Coronary artery (tissue), 2 donors: ENCODE measurements at places on chromosomes 2 and 18.

DNA sequence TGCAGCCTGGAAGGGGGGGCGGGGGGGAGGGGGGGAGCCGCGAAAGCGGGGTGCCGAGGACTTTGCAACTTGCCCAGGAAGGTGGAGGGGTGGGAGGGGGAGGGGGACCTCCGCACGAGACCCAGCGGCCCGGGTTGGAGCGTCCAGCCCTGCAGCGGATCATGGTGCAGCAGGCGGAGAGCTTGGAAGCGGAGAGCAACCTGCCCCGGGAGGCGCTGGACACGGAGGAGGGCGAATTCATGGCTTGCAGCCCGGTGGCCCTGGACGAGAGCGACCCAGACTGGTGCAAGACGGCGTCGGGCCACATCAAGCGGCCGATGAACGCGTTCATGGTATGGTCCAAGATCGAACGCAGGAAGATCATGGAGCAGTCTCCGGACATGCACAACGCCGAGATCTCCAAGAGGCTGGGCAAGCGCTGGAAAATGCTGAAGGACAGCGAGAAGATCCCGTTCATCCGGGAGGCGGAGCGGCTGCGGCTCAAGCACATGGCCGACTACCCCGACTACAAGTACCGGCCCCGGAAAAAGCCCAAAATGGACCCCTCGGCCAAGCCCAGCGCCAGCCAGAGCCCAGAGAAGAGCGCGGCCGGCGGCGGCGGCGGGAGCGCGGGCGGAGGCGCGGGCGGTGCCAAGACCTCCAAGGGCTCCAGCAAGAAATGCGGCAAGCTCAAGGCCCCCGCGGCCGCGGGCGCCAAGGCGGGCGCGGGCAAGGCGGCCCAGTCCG, 540 bp downstream of the SOX11 start:
- no peak for DNase-seq

DNA sequence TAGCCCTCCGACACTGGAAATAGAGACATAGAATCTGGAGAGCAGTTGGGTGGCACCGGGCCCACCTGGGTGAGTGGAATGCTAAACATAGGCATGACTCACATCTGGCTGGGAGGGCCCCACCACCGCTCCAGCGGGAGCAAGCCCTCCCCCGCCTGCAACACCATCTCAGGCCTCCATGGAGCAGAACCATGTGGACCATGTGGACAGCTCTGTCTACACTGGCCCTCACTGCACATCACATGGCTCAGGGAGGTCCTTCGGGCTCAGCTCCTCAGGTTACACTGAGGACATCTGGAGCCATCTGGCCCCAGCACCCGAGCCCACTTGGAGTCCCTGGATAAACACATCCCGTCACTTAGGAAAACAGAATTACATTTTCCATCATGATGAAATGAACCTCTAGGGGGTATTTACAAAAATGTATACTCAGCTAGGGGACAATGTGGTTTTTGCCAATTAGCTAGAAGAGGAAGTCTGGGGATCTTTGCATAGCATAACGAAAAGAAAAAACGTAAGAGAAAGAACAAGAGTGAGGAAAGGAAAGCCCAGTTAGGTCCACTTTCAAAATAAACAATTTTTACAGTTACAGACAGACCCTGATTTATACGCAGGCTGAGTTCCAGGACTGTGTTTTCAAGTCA, 30.7 kb upstream of the MLPH start:
- DNase-seq = peak; percentile 88

GRCh38 chr2:164763431-164763830, 78.2 kb downstream of the COBLL1 start:
- no peak for DNase-seq

- no peak for DNase-seq
Measured at GRCh38 chr2:43717322-43717721, 41.1 kb upstream of the C1GALT1C1L start.

- no peak for DNase-seq
Measured at GRCh38 chr2:214005337-214005736, 405.5 kb upstream of the VWC2L start.

- no peak for DNase-seq
Measured at GRCh38 chr2:227450311-227450841, 21.6 kb upstream of the AGFG1 start.

- DNase-seq = no peak
Measured at GRCh38 chr2:109218087-109218791, 89.2 kb downstream of the SH3RF3 start.

DNA sequence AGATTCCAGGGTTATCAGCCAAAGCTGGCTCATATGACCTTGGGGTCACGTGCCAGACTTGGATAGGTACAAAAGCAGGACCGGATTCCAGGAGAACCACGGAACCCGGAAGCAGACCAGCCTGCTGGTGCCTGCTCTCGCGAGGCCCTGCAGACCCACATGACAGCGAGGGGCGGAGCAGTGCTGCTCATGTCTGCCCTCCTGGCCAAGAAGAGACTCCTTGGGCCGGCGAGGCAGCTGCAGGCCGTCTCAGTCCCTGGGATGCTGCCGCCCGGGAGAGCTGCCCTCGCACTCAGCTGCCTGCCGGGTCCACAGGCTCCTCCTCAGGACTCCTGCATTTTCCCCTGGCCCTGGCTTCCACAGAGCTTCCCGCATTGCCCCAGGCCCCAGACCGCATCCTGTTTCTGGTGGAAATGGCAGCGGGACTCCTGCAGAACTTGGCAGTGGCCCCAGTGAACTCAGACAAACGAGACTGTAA, 739.5 kb downstream of the SOCS6 start:
- no peak for DNase-seq

DNA sequence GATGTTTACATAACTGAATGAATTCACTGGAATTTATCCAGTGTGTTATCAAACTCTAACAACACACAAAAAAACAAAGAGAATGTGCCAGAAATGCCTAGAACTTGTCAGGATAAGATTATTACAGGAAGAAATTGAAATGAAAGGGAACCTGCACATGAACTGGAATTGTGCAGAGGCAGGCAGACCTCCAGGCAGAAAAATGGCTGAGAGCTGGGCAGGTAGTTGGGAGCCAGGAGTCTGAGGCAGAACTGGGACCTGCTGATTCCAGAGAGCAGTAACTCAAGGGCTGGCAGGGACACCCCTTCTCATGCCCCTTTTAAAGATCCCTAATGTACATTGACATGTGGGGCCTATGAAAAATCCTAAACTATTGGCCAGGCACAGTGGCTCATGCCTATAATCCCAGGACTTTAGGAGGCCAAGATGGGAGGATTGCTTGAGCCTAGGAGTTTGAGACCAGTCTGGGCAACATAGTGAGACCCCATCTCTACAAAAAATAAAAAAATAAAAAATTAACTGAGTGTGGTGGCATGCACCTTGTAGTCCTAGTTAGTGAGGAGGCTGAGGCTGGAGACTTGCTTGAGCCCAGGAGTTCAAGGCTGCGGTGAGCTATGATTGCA, 674 bp upstream of the SP110 start:
- DNase-seq = no peak

DNA sequence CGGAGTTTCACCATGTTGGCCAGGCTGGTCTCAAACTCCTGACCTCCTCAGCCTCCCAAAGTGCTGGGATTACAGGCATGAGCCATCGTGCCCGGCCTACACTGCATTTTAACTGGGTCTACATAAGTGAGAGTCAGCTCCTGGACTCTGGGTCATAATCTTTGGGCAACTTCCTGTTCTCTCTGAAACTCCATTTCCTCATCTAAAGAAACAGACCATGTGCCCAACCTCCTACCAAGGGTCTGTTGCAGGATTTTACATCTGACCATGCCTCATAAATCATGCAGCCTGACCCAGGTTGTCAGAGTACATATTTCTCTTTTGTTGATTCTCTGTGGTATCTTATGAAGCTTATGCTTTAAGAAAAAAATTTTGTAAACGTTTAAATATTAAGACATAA, 280.4 kb downstream of the ALPK2 start:
- DNase-seq = no peak

DNA sequence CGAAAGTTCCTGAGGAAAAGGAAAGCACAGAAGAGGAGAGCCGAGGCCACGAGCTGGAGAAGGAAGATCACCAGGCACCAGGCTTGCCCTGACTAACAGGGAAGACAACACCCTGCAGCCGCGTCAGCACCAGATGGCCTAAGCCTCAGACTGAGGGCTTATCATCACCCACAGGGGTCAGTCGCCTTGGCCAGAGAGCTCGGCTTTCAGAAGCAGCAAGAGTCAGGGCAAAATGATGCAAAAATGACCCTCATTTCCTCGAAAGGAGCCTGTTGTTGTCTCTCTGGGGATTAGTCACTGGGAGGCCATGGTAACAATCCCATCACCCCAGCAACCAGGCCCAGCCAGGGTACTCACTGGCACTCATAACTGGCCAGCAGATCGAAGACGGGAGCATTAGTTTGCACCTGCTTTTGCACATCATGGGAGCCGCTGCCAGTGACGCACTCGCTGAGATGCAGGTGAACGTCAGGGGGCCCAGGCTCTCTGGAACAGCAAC, 42.7 kb upstream of the ZFP36L2 start:
- peak; percentile 98 for DNase-seq

DNA sequence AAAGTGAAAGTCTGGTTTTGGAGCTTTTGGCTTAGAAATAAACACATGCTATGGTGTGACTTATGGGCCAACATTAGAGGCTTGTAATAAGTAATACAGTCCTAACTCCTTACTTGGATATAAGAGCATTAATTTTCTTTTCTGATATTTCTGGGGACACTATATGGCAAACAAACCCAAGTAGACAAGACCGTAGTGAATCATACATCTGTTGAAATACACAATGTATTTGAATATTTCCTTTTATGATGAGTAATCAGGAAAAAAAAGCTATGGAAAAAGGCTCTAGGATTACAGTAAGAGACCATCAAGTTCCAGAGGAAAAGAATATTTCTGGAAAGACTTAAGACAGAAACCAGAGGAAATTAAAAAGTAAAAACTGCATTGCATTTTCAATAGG, 146.0 kb upstream of the CYP26B1 start:
- no peak for DNase-seq

DNA sequence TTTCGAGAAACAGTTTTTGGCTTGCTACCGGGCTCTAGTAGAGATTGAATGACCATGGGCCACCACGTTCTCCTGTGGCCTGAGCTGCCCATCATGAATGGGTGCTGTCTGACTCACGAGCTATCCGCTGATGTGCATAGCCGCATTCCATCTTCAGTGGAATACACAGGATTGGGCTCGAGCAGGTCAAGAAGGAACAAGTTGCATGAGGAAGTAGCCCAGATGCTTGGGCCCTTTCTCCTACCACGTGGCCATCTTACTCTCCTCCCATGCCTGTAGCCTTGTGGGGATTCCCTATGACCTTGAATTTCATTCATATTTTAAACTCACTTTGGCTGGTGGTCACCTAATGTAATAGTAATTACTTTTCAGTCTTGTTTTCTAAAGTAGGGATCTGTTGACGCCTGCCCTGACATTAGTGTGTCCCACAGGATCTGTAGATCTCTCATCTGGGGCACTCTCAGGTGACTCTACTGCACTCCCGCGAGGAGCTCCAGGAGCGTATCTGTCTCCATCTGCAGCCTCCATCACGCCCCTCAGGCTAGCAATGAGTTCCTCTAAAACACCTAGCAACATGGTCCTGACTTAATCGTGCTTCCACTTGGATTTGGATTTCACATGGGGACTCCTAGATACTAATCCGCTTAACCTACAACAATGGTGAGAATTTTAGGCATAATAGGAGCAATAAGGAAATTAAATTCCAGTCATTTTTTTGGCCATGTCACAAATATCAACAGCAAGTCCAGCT, 67.8 kb downstream of the PSMG2 start:
- no peak for DNase-seq

DNA sequence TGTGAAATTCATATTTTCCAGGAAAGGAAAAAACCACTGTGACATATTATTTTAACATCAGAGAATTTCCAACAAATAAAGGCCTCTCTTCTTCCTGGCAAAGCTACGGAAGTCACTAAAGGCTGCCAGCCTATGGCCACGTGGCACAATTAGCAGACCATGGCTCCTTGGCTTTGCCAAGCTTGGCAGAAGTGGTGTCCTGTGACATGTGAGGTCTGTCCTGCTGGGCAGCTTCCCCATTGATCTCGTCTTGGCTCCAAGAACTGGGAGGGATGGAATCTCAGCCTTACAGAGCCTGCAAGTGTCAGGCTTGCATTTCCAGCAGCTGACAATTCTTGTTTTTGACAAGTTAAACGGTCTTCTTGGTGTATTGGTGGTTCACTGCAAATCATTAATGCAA, 226.9 kb upstream of the THSD7B start:
- DNase-seq = no peak

- DNase-seq = no peak
Measured at GRCh38 chr18:77505499-77505898, 255.9 kb downstream of the GALR1 start.

DNA sequence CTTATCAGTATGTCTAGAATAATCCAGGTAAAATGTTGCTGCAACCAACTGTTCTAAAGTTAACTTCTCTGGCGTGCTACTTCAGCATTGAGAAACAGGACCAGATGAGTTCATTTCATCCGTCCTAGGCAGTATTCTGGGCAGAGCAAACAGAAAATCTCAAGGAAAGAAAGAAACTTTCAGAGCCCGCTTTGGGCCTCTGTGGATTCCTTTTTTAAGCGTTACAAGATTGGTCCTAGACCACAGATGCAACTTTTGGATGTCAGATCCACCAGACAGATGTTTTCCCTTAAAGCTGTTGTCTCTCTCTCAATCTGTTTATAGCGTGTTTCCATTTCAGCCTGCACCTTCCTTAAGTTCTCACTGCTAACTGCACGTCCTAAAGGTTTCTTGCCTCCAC, 75.0 kb downstream of the BCL2 start:
- no peak for DNase-seq

- no peak for DNase-seq
Measured at GRCh38 chr2:101140978-101141655, 10.1 kb downstream of the TBC1D8 start.

DNA sequence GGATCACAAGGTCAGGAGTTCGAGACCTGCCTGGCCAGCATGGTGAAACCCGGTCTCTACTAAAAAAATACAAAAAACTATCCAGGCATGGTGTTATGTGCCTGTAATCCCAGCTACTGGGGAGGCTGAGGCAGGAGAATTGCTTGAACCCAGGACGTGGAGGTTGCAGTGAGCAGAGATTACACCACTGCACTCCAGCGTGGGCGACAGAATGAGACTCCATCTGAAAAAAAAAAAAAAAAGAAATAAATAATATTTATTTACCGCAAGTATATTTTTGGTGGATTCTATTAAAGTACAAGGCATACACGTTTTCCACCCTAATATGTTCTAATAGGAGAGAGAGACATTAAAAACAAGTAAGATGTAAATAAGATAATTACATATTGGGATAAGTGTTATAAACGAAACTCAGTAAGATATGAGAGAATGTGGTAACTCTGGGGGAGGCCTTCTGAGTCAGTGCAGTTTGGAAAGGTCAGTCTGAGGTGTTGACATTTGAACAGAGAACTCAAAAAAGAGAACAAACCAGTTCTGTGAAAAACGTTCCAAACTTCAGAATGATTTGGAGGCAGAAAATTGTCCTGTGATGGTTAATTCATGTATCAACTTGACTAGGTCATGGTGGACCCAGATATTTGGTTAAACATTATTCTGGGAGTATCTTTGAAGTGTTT, 8.8 kb upstream of the POLI start:
- no peak for DNase-seq

DNA sequence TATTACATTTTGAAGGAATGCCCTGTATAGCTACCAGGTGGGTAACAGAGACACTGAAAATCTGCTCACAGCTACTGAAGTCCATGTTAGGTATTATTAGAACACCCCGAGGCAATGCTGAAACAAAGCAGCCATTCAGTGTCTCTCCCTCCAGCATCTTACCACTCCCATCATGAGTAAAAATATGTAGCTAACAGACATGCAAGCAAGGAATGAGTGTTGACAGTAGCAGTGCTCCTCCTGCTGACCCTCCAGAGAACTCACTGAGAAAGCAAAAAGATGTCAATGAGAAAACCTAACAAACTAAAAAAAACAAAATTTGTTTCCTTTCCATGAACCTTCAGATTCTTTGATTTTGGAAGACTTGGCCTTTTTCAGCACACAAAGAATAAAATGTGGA, 393.9 kb downstream of the LRRTM1 start:
- DNase-seq = no peak

- no peak for DNase-seq
Measured at GRCh38 chr2:60836491-60836890, 44.9 kb upstream of the REL start.
